ENCODE measurements at places on chromosomes 3 and 15. TPM values are rescaled to one million over a fixed set of nuclear protein-coding genes. Genes with fewer than 3 reads are reported as not detected.

Gene DGKG
- 7.3 TPM for total RNA-seq

GRCh38 chr3:108388136-108389132 is 92.1 kb downstream of the HHLA2 start:
- no peak for DNase-seq

Gene ALS2CL
- 1.2 TPM for total RNA-seq

DNA sequence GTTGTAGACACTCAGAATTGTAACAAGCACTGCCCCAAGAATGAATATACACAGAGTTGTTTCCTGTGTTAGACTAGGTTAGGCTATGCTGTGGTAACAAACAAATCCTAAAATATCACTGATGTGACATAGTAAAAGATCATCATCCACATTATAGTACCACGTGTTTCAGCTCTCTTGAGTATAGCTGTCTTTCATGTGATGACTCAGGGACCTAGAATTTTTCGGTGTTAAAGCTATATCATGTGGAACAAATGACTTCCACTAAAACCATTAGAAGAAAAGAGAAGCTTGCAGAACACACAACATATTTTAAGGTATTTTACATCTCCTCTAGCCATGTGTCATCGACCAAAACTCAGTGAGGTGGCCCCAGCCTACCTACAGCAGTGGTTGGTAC is 307.9 kb upstream of the RBMS3 start:
- no peak for DNase-seq

DNA sequence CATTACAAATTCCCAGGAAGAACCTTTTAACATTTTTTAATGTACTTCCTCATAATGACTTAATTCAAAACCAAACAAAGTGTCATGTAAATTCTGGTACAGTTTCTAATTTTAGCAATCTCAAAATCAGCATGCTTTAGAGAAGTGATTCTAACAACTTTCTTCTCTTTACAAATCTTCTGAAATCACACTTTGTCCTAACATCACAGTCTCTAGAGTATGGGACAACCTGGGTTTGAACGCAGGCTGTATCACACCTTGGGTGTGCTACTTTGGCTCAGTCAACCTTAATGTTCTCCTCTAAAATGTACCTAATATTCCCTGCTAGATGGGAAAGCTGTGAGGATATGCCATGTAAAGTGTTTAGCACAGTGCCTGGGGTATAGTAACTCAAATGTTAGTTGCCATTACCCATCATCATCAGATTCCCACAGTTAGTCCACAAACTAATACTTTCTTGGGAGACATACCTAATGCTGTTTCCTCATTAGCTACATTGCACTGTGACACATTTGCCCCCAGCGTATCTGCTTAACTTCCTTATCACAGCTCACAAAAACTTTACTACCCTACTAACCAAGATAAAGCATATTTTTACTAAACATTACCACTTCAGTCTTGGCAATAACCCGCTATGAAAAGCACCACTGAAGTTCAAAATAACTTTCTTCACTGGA is 3.1 kb downstream of the TSPAN3 start:
- no peak for DNase-seq

DNA sequence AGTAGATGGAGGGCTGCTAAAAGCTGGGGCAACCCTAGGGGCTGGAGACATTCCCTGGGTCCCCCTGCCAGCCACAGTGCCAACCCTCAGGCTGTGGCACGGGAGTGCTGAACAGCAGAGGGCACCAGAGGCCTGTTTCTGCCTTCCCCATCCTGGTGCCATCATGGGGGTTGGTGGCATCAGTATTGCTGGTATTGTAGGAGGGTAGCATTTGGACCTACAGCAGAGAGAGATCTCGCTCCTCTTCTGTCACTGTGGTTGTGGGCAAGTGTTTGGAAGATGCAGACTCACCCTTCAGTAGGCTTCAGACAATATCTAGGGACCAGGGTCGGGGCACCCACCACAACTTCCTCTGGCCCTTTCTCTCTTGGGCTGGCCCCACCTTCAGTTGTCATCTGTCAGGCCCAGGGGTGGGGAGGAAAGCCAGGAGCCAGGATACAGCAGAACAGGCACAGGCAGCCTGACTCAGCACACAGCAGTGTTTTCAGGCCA is 123.5 kb downstream of the RPLP1 start:
- no peak for DNase-seq

GRCh38 chr3:136008221-136008620 is 42.7 kb downstream of the PPP2R3A start:
- DNase-seq, result no peak

Measured in frontal cortex (tissue), 4 donors.